ENCODE measurements at places on chromosomes 6 and 20. TPM values are rescaled to one million over a fixed set of nuclear protein-coding genes. Genes with fewer than 3 reads are reported as not detected.

GRCh38 chr6:166999145-166999883 lies at the start of gene CEP43:
Gene CEP43 (plus strand): TSS chr6:166999397. CDS start chr6:166999413, 16 bp downstream.
- peak; percentile 90 for DNase-seq

GRCh38 chr20:45322952-45323383 lies 14.9 kb upstream of the MATN4 start:
- no peak for DNase-seq

GRCh38 chr6:97154015-97154414 lies 129.0 kb downstream of the MMS22L start:
- no peak for DNase-seq

DNA sequence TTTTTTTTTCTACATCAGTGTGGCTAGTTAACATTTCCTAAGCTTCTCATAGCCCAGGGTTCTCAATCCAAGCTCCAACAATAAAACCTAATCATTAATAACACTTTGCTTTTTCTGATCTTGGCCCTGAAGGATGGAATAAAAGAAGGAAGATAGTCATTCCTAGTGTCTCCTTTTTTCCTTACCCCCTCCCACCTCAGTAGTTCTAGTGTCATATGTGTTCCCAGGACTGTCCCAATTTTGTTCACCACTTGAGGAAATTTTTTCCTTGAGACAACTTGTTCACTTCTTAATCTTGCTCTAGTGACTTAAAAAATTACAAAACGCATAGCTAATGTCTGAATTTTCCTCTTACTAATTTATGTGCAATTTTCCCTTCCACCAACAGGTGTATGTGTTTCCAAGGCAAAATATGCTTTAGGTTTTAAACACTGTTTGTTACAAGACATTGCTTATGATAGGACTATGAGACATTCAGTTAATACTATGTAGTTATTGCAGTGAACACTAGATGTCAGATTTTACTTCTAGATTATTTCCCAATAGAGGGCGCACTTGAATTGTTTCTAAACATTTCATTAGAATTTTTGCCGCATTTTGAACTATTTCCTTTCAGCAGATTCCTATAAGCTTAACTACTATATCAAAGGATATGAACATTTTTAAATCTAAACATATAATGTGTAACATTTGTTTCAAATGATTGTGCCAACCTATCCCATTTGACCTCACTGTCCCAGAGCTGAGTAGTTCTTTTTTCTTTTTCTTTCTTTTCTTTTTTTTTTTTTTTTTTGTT lies 18.5 kb upstream of the C6orf141 start:
- peak; percentile 13 for DNase-seq

OXT gene
- total RNA-seq = 2.2 TPM

- no peak for DNase-seq
Measured at GRCh38 chr20:53711333-53712211, 117.9 kb upstream of the ZNF217 start.

DNA sequence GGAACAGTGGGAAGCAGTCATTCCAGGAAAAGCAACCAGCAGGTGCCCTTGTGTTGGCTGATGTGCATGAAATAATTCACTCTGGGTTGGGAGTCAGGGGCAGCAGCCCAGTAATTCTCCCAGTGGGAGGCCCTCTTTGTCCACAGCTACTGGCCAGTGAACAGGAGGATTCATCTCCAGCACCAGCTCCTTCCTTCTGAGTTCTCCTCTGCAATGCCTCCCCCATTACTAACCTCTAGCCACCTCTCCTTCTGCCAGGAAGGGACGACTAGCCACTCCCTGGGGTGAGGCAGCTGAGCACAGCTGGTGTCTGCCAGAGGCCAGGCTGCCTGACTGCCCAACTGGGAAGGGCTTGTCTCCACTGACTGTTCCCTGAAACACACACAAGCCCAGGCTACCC lies 12.5 kb upstream of the R3HDML start:
- DNase-seq = no peak

DNA sequence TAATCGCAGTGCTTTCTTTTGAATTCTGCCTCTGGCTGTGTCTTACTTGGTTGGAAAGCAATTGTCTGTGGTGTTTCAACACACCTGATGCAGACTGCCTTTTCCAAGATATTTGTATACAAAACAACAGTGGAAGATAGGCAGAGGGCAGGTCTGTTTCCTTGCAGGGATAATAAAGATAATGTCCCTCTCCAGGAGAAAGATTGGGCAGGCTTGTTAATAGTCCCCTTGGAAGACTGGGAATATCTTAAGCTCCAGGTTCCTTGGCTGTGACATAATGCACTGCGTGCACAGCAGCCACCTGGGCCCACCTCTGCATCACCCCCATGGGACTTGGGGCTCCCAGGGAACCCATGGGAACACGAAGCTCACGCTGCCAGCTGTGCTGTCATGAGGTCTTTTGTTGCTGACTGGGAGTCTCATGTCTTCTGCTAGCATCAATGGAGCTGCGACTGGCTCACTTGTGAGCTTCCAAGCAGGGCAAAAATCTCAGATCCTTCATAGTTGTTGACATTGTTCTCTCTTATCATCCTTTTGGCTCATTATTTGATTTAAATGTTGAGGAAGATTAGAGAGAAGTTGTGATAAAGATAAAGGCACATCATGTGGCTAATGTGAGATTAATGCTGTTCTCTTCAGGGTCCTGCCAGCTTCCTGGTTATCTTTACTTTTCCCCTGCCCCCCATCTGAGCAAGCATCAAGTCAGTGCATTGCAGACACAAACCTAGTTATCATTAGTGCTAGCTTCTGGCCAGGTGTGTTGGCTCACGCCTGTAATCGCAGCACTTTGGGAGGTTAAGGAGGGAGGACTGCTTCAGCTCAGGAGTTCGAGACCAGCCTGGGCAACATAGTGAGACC lies 107.1 kb upstream of the ASF1A start:
- DNase-seq = no peak
